Placental epithelial cell (primary cell): ENCODE measurements at places on chromosomes 2 and 18. TPM values are rescaled to one million over a fixed set of nuclear protein-coding genes. Genes with fewer than 3 reads are reported as not detected.

The FBLN7 gene
- total RNA-seq: 4.6 and 26.7 TPM in 2 replicates

The SLC40A1 gene
- 0.11 and 0.79 TPM in 2 replicates for total RNA-seq

The ATP6V1C2 gene
- under 0.01 TPM in 1 of 2 replicates, not detected in the other for total RNA-seq

The NLRC4 gene
- not detected in 2 replicates for total RNA-seq

The SLC9A4 gene
- 0.22 and 0.79 TPM in 2 replicates for total RNA-seq

The REG3G gene
- not detected in 2 replicates for total RNA-seq

The ACMSD gene
- not detected in 2 replicates for total RNA-seq

The B3GNT7 gene
- 0.65 and 1.2 TPM in 2 replicates for total RNA-seq

The CCDC142 gene
- total RNA-seq: 28.7 and 43.6 TPM in 2 replicates

The ASB18 gene
- total RNA-seq: not detected in 2 replicates

The LHCGR gene
- total RNA-seq: not detected in 2 replicates

The CRYGD gene
- total RNA-seq: not detected in 2 replicates

The PCBP1 gene
- 60.1 and 65.2 TPM in 2 replicates for total RNA-seq

The RIT2 gene
- total RNA-seq: not detected in 2 replicates

The KIDINS220 gene
- total RNA-seq: 65.4 and 88.7 TPM in 2 replicates

The SGPP2 gene
- not detected in 2 replicates for total RNA-seq

The FHOD3 gene
- 0.39 TPM in 1 of 2 replicates, not detected in the other for total RNA-seq

The SH3RF3 gene
- total RNA-seq: 0.22 TPM in 1 of 2 replicates, not detected in the other

The EPB41L3 gene
- total RNA-seq: 89.9 and 122 TPM in 2 replicates

The SLC30A3 gene
- total RNA-seq: 0.11 TPM in 1 of 2 replicates, not detected in the other

The SS18 gene
- total RNA-seq: 167 and 219 TPM in 2 replicates

The CENPA gene
- 1.6 and 2.7 TPM in 2 replicates for total RNA-seq

The RDH14 gene
- total RNA-seq: 17.3 and 22.3 TPM in 2 replicates

The ALK gene
- under 0.01 TPM in 2 replicates for total RNA-seq

The CNDP1 gene
- not detected in 2 replicates for total RNA-seq

The COPS7B gene
- total RNA-seq: 20.0 and 24.7 TPM in 2 replicates

The CGREF1 gene
- total RNA-seq: under 0.01 and 0.33 TPM in 2 replicates

The IL36RN gene
- total RNA-seq: 8.6 and 23.4 TPM in 2 replicates

The CHRNG gene
- total RNA-seq: 0.39 TPM in 1 of 2 replicates, not detected in the other

The C2orf66 gene
- total RNA-seq: under 0.01 and 0.11 TPM in 2 replicates

The OXER1 gene
- 1.1 and 2.0 TPM in 2 replicates for total RNA-seq

The ELMOD3 gene
- total RNA-seq: 15.9 and 25.5 TPM in 2 replicates

The AKAIN1 gene
- total RNA-seq: not detected in 2 replicates

The CCDC178 gene
- total RNA-seq: not detected in 2 replicates

The FKBP1B gene
- total RNA-seq: 17.5 and 41.6 TPM in 2 replicates
